CD4-positive, alpha-beta T cell treated with Interleukin-17A for 1 hour (primary cell): ENCODE measurements at places on chromosomes 7 and 10.

DNA sequence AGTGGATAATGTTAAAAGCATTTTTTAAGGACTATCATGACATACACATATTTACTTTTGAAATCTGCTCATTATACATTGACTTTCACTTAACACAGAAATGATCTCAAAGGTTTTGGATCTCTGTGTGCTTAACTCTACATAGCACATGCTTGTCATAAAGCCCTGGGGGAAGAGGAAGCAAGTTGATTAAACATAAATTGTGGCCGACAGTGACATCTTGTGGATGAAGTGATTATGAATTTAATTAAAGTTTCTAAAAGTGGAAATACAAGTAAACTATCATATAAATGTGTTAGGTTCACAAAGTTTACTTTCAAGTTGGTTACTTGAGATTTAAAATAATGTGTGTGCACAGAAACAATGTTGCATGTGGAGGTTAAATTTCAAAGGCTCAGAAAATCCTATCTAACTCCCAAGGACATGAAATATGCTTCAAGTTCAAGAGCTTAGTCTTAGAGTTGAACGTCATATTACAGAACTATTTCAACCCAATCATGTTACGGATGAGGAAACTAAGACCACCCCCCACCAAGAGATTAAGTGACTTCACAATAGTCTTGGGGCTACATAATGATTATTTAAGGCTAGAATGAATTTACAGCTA, 1247.8 kb downstream of the GATA3 start:
- DNase-seq: peak; percentile 60

DNA sequence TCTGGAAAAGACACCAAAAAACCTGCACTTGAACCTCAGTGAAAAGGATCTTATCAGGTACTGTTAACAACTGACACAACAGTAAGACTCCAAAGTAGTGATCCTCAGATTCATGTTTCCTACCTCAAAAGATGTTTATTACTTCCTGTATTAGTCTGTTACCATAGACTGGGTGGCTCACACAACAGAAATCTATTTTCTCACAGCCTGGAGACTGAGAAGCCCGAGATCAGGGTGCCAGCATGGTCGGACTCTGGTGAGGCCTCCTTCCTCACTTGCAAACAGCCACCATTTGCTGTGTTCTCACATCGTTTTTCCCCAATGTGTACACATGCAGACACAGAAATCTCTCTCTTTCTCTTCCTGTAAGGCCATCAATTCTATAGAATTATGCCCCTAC, 154.0 kb upstream of the THSD7A start:
- DNase-seq: no peak

DNA sequence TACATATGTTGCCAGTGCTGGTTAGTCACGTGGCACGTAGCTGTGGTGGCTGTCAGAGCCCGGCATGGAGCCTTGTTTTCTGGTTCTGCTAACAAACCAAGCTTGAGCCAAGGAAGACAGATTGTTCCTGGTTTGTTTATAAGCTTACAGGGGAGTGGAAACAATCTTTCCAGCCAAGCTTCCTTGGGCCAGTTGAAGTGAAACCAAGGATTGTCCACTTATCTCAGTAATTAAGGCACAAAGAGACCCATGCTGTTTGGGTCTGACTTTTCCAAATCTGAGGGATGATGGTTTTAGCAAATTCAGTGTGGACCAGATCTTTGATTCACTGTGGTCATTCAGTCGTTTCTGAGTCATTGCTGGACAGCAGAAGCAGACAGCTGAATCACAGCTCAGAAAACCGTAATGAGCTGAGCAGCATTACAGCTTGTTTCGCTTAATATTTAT, 297.3 kb upstream of the COBL start:
- DNase-seq: no peak

- DNase-seq: no peak
These were observed 20.7 kb downstream of the NRAP start for GRCh38 chr10:113643183-113643582.

- no peak for DNase-seq
These were observed 145.0 kb upstream of the CALCR start for GRCh38 chr7:93719546-93719945.

GRCh38 chr10:43209074-43209455, 57.8 kb downstream of the RASGEF1A start:
- DNase-seq: no peak

- DNase-seq: no peak
These were observed 47.1 kb downstream of the HIBADH start for GRCh38 chr7:27615420-27616185.
